Renal pelvis (tissue), 12 donors: ENCODE measurements at places on chromosomes 4 and X.

DNA sequence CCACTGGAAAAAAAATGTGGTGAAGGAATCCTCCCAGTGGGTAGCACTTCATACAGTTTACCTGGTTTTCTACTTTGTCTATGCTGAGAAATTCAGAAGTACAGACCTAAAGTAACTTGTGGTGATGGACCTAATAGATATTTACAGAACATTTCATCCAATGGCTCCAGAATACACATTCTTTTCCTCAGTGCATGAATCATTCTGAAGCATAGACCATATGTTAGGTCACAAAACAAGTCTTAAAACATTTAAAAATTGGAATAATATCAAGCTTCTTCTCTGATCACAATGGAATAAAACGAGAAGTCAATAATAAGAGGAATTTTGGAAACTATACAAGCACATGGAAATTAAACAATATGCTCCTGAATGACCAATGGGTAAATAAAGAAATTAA, 450.1 kb upstream of the INTU start:
- no peak for DNase-seq

DNA sequence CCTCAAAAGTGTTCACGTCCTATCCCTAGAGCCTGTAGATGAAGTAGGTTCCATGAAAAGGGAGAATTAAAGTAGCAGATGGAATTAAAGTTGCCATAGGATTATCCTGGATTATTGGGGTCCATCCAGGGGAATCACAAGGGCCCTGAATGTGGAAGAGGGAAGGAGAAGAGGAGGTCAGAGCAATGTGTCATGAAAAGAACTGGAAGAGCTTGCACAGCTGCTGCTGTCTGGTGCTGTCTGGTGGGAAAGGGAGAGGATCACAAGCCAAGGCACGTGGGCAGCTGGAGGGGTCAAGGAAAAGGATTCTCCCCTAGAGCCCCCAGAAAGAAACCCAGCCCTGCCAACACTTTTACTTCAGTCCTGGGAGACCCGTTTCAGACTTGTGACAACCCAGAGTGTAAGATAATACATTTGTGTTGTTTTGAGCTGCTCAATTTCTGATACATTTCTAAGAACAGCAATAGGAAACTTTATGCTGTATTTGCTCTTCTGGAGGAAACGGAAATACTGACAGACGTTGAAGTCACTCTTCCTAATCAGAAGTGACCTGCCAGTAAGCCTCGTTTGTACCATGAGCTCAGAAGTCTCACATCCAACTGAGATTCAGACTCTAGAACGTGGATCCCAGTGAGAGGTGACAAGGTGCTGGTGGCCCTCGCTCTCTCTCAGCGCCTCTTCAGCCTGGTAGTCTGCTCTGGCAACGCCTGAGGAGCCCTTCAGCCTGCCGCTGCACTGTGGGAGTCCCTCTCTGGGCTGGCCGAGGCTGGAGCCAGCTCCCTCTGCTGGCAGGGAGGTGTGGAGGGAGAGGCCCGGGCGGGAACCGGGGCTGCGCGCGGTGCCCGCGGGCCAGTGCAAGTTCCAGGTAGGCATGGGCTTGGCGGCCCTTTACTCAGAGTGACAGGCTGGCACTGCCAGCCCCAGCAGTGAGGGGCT, 34.7 kb upstream of the ENPP6 start:
- no peak for DNase-seq

DNA sequence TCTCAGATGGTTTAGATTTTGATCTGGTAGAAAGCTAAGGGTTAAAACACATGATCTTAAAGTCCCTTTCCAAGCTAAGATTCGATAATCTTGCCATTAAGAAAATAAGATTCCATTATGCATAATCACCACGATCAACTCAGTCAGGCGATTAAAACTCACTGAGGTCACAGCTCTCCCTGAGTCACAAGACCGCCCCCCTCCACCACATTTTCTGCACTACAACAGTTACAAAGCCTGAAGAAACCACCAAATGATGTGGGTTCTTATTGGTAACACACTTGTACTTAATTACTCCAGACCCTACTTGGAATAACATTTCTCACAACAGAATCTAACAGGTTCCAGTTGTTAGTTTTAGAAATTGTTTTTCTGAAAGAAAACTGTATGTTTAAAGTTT, 62.8 kb downstream of the SH3KBP1 start:
- no peak for DNase-seq

DNA sequence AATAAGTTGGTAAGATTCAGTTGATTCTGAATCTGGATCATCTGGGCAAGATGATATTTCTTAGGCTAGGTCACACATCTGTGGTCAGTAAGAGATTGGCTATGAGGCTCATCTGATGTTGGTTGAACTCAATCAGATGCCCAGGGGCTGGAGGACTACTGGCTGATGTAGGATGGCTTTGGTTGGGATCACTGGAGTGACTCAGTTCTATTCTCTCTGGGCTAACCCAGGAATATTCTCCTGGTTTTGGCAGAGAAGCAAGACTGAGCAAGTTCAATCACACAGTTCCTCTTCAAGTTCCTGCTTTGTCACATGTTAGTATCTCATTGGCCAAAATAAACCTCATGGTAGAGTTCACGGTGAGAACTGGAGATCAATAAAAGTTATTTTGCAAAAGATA, 902.3 kb upstream of the SLIT2 start:
- no peak for DNase-seq

GRCh38 chrX:41085512-41085877, 250 bp downstream of the USP9X start:
- no peak for DNase-seq

- no peak for DNase-seq
Observed at GRCh38 chr4:148808416-148808815, 366.2 kb upstream of the NR3C2 start.

DNA sequence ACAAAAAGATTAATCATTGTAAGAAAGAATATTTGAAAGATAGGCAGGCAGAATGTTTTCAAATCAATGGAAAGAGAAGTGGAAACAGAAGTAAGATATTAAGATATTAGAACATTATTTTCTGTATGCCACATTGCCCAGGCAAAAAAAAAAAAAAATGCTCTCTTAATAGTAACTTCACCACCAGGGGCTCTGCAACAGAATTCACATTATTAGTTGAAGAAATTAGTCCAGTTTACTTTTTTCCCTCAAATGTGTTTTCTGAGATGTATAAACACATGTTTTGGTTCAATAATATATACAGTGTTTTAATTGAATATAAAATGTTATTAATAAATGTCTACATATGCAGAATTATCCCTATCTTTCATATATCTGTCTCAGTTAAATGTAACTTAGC, 78.0 kb upstream of the ADAD1 start:
- no peak for DNase-seq

- DNase-seq: no peak
Observed at GRCh38 chrX:112266136-112266535, 183.6 kb upstream of the TRPC5 start.

DNA sequence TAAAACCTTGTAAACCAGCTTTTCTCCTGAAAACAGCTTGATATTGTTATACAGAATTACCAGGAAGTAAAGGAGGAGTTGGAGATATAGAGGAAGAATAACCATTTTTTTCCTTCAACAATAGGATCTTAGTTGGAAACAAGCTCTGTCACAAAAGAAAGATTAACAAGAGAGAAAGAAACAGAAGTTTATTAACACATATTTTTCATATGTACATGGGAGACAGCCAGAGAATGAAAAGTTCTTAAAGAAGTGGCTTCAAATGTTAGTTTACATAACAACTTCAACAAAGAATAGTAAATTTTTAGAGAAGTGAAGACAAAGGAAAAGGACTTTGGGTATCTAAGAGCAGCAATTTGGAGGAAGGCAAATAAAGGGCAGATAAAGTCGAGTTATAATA, 94.9 kb upstream of the ANKRD50 start:
- no peak for DNase-seq

GRCh38 chr4:155173371-155173770, 35.1 kb upstream of the NPY2R start:
- no peak for DNase-seq

DNA sequence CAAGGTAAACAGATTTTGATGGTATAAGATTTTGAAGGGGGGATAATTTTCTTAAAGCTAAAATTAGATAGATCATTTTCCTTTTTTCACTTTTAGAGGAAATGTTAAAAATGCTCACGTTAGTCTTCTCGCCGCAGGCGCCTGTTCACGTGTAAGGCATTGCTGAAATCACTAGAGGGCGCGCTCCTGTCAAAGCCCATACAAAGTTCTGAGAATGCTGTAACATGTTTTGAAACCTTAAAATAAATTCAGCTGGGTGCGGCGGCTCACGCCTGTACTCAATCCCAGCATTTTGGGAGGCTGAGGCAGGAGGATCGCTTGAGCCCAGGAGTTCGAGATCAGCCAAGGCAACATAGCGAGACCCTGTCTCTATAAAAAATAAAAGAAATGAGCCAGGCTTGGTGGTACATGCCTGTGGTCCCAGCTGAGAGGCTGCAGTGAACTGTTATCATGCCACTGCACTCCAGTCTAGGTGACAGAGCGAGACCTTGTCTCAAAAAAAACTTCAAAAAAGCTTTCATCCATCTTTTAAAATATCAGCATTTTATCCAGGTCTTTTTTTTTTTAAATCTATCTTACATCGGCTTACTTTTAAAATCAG, 138.0 kb downstream of the RBMX2 start:
- DNase-seq: no peak

DNA sequence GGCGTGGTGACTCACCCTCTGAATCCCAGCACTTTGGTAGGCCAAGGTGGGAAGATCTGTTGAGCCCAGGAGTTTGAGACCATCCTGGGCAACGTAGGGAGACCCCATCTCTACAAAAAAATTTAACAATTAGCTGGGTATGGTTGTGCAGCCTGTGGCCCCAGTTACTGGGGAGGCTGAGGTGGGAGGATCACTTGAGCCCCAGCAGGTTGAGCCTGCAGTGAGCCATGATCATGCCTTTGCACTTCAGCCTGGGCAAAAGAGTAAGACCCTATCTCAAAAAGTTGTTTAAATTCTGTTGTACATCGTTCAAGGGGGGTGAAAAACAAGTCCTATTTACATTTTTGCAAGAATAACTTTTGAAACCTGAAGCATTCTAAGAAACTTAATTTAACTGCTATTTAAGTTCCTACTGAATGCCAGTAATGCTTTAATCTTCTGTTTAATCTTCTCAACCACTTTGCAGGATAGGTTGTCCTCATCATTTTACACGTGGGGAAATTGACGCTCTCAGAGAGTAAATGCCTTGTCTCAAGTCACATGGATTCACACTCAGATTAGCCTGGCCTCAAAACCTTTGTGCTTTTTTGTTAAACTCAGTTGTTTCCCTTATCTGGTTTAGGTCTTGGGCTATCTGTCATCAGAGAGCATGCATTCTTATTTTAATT, 7.0 kb downstream of the STAG2 start:
- no peak for DNase-seq

DNA sequence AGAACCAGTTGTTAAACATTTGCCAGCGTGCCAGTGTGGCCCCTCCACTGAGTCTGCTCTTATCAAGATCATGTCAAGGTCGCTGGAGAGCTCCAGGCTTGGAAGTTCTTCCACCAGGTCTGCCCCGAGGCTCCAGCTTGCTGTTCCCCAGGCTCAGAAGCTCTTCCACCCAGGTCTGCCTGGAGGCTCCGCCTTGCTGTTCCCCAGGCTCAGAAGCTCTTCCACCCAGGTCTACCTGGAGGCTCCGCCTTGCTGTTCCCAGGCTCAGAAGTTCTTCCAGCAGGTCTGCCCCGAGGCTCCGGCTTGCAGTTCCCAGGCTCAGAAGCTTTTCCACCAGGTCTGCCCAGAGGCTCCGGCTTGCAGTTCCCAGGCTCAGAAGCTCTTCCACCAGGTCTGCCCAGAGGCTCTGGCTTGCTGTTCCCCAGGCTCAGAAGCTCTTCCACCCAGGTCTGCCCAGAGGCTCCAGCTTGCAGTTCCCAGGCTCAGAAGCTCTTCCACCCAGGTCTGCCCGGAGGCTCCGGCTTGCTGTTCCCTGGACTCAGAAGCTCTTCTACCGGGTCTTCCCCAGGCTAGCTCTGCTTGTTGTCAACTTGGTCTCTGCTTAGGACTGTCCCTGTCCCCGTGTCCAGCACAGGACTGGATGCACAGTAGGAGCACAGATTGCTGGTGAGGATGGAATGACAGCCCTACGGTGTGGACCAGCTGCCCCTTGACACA, 54.4 kb downstream of the HMX1 start:
- DNase-seq: no peak

GRCh38 chr4:39808231-39808749, 110.4 kb downstream of the UBE2K start:
- DNase-seq: no peak

DNA sequence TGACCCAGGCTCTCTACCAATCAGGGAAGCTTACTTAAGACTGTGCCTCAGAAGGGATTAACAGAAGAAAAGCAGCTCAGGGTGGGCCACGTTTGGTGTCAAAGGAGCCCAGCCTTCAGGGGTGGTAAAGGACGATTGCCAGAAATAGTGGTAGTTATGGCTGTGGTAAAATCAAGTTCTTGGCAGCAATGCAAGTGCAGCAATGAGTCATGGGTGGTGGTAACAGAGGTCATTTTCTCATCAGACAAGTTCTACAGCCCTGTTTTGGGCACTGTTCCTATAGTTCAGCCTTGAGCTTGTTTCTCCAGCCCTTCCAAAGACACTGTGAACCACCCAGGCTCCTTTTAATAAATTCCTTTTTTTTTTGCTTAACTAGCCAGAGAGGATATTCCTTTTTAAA, 120.3 kb downstream of the EFHC2 start:
- DNase-seq: no peak

DNA sequence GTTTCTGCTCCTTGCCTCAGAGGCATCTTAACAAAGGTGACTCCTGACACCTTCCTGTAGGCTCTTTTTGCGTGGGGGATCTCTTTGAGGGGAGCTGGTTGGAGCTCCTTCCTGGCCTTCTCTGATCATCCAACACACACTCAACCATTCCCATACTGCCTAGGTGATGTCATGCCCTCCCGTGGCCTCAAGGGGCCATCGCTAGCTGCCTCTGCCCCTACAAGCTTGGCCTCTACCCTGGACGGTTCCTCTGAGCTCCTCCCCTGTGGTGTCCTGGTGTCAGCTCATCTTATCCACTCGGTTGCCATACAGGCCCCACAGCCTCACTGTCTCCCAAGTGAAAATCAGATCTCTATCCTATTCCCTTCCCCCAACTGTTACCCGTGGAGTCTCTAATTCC, 13.7 kb upstream of the ZNF185 start:
- DNase-seq: no peak

- DNase-seq: no peak
Observed at GRCh38 chr4:99207911-99208718, 10.9 kb downstream of the ADH6 start.

DNA sequence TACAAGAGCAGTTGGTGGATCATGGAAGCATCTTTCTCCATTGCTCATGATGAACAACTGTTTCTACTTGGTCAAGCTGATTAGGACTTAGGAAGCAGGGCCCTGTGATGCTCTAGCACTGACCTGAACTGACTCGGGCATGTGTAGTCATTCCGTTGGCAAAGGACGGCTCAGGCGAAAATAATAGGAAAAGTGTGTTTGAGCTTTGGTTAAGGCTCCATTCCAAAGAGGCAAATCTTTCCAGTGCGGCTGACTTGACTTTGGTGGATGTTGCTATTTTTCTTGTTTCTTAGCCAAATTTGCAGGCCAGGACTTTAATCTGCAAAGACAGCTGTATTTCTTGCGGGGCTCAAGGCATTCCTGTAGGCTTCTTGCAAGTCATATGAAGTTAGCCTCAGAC, 39.5 kb downstream of the ZNF518B start:
- DNase-seq: peak; percentile 4
